ENCODE measurements at places on chromosomes 4 and X.

DNA sequence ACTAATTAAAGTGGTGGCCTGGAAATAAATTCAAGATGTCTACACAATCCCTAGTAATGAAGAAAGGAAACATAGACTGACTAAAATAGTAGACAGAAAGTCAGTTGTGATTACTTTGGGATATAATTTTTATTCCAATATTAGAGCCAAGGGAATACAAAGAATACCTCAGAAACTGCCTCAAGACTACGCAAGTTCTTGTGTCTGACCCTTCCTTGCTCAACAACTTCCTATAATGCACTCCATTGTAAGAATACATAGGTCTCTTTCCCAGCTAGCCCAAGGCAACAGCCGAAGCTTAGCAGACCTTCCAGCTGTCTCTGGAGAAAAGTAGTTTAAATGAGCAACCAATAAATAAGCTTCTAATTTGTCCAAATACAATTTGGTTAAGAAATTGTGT lies 315.9 kb downstream of the IQCM start:
- no peak for DNase-seq
- H3K4me3 ChIP-seq: no peak overlapping the region
- no peaks in the 10 kb centered on the region for H3K27me3 ChIP-seq
- no peaks in the 10 kb centered on the region for H3K4me1 ChIP-seq
- no peaks in the 10 kb centered on the region for H3K36me3 ChIP-seq

DNA sequence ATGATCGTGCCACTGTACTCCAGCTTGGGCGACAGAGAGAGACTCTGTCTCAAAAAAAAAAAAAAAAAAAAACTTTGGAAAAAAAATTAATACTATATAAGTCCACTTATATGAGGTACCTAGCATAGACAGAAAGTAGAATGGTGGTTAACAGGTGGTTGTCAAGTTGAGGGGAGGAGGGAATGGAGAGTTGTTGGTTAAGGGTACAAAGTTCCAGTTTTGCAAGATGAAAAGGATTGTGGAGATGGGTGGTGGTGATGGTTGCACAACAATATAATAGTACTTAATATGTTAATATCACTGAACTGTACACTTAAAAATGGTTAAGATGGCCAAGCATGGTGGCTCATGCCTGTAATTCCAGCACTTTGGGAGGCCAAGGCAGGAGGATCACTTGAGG lies 4.1 kb upstream of the IL9R start:
- H3K27ac ChIP-seq: no peak overlapping the region
- no peaks in the 10 kb centered on the region for H3K4me1 ChIP-seq
- no peak overlapping the region for H3K4me3 ChIP-seq
- H3K27me3 ChIP-seq: no peaks in the 10 kb centered on the region
- no peak for DNase-seq

DNA sequence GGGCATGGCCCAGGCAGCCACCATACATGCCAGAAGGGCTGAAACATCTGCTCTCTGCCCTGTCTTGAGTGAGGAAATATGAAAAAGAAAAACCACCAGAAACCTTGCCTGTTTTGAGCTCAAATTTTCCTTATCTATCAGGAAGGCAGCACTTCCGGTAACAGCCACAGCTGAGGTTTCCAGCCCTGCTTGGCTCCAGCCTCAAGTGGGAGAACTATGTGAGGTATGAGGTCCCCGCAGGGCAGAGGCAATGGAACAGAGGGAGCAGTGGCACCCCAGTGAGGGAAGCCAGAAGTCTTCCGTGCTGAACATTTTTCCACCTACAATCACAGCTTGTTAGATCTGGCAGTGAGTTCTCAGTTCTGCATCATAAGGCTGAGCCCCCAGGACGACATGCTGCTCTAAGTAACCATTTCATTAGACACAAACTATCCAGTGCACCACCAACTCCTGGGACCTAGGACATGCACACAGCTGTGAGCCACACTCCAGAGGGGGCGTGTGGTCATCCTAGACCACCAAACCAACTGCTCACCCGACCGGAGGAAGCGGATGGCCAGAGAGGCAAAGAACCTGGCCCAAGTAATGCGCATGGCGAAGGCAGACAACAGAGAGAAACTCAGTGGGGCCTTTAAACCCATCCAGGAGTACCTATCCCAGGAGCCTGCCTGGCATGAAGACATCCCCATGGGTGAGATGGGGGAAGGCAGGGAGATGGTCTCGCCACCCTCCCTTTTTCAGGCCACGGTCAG lies 22.6 kb downstream of the WDR1 start:
- no peaks in the 10 kb centered on the region for H3K27me3 ChIP-seq
- H3K36me3 ChIP-seq: no peaks in the 10 kb centered on the region
- DNase-seq: peak; percentile 71
- H3K4me1 ChIP-seq: peaks cover 31% of the 10 kb centered on the region
- H3K4me3 ChIP-seq: no peak overlapping the region

GRCh38 chr4:15149234-15149838 lies 147.1 kb downstream of the CPEB2 start:
- no peaks in the 10 kb centered on the region for H3K27me3 ChIP-seq
- no peak overlapping the region for H3K4me3 ChIP-seq
- no peak for DNase-seq
- no peaks in the 10 kb centered on the region for H3K36me3 ChIP-seq

DNA sequence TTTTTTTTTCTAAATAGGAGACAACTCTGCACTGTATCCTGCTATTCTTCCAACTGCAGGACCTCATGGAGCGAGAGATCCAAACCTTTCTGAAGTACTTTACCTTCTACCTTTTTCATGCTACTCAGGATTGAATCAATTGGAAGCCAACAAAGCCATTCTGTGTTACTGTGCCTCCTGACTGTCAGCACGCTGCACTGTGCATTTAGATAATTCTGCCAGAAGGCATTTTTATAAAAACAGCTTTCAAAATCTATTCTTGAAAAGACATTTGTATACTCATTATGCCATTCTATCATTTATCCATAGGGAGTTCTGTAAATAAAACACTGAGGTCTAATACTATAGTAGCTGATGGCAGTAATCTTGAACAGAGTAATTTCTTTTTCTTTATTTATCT lies 142.8 kb downstream of the SLIT2 start:
- no peaks in the 10 kb centered on the region for H3K4me1 ChIP-seq
- no peaks in the 10 kb centered on the region for H3K27me3 ChIP-seq
- H3K4me3 ChIP-seq: no peak overlapping the region
- DNase-seq: no peak
- H3K36me3 ChIP-seq: no peaks in the 10 kb centered on the region
- H3K27ac ChIP-seq: no peak overlapping the region

DNA sequence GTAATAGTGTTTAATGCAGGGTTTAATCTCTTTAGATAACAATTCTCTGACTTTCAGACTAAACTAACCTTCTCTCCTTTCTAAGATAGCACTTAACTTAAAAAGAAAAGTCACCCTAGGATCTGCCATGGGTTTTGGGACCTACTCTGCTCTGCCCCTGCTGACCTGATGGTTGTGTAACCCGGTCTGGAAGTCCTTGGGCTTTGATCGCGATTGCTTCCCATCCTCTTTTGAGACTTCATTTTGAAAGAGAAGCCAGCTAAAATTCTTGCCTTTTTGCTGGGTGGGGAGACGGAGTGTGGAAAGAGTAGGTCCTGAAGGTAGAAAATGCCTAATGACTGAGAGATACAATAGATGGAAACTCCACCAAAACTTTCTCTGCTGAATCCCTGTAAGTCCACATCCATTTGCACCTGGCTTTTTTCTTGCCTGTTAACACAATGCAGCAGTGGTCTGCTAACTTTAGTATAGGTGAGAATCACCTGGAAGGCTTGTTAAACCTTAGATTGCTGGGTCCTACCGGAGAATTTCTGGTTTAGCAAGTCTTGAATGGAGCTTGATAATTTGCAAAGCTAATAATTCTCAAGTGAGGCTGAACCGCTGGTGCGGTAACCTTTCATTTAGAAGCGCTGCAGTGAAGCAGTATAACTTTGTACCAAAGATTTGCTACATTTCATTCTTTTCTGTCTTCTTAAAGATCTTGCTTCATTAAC lies 45.6 kb upstream of the CCSER1 start:
- no peaks in the 10 kb centered on the region for H3K4me1 ChIP-seq
- H3K4me3 ChIP-seq: no peak overlapping the region
- H3K36me3 ChIP-seq: no peaks in the 10 kb centered on the region
- H3K27me3 ChIP-seq: no peaks in the 10 kb centered on the region
- no peak for DNase-seq

GRCh38 chr4:10296730-10297129 lies 160.5 kb downstream of the ZNF518B start:
- H3K36me3 ChIP-seq: no peaks in the 10 kb centered on the region
- peak overlapping the region; percentile 55 for H3K27ac ChIP-seq
- no peak overlapping the region for H3K4me3 ChIP-seq
- H3K4me1 ChIP-seq: peaks cover 13% of the 10 kb centered on the region
- peak; percentile 21 for DNase-seq

GRCh38 chrX:40513012-40513411 lies 67.8 kb upstream of the ATP6AP2 start:
- no peaks in the 10 kb centered on the region for H3K36me3 ChIP-seq
- H3K27me3 ChIP-seq: no peaks in the 10 kb centered on the region
- H3K4me3 ChIP-seq: no peak overlapping the region
- DNase-seq: no peak

- no peaks in the 10 kb centered on the region for H3K36me3 ChIP-seq
- H3K4me3 ChIP-seq: peak overlapping the region; percentile 83
- H3K4me1 ChIP-seq: peaks cover 14% of the 10 kb centered on the region
- H3K27ac ChIP-seq: peak overlapping the region; percentile 100
- no peak for DNase-seq
Observed at GRCh38 chr4:124710015-124710741, 2.4 kb downstream of the ANKRD50 start.

DNA sequence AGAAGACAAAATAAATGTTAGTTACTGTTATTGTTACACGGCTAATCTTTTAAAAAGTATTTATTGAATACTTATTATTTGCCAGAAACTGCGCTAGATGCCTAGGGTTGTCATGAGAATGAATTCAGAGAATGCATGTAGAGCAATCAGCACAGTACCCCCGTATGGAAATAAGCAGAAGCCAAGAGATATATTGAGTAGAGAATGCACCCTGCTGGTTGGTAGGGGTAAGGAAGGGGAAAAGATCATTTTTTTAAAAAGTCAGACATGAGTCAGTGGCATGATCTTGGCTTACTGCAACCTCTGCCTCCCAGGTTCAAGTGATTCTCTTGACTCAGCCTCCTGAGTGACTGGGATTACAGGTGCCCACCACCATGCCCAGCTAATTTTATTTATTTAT lies 13.1 kb upstream of the DRP2 start:
- peaks cover 4% of the 10 kb centered on the region for H3K4me1 ChIP-seq
- DNase-seq: peak; percentile 24
- no peaks in the 10 kb centered on the region for H3K36me3 ChIP-seq
- no peaks in the 10 kb centered on the region for H3K27me3 ChIP-seq
- no peak overlapping the region for H3K4me3 ChIP-seq
- no peak overlapping the region for H3K27ac ChIP-seq

DNA sequence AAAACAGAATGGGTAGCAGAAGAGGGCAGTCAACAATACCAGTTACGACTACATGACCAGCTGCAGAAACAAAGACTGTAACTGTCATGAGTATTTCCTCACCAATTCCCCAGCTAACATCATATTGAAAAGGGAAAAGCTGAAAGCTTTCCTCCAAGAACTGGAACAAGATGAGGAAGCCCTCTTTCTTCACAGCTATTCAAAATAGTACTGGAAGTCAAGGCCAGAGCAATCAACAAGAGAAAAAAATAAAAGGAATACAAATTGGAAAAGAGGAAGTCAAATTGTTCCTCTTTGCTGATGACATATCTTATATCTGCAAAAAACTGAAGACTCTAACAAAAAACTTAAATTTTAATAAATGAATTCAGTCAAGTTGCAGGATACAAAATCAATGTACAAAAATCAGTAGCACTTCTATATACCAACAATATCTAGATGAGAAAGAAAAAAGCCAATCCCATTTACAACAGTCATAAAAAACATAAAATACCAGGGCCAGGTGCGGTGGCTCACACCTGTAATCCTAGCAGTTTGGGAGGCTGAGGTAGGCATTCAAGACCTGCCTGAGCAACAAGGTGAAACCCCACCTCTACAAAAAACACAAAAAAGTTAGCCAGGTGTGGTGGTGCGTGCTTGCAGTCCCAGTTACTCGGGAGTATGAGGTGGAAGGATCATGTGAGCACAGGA lies 125.4 kb downstream of the ATP8A1 start:
- no peak for DNase-seq
- no peaks in the 10 kb centered on the region for H3K36me3 ChIP-seq
- no peak overlapping the region for H3K4me3 ChIP-seq
- no peaks in the 10 kb centered on the region for H3K4me1 ChIP-seq

All from hepatocyte (in vitro differentiated cells).